Endothelial cell of umbilical vein (primary cell): ENCODE measurements at places on chromosomes 6 and 20. TPM values are rescaled to one million over a fixed set of nuclear protein-coding genes. Genes with fewer than 3 reads are reported as not detected.
A peak's percentile ranks its signal among the peaks of the same experiment; 100 is the strongest.

Gene RHAG
- not detected in 2 replicates for total RNA-seq

Gene PAQR8
- total RNA-seq, result 6.0 TPM in 2 replicates

Gene PIM1
- 10.5 and 11.3 TPM in 2 replicates for total RNA-seq

Gene HCRTR2
- not detected in 2 replicates for total RNA-seq

Gene MATN4
- total RNA-seq, result 0.14 TPM in 1 of 2 replicates, not detected in the other

Gene CYP21A2
- total RNA-seq, result 0.22 and 0.32 TPM in 2 replicates

Gene XKR7
- 0.04 TPM in 1 of 2 replicates, not detected in the other for total RNA-seq

Gene LHFPL5
- not detected in 2 replicates for total RNA-seq

Gene CCDC170
- 0.07 and 0.53 TPM in 2 replicates for total RNA-seq

Gene PPP1R3G
- total RNA-seq, result 0.07 and 0.09 TPM in 2 replicates

Gene EFCAB8
- 0.31 and 0.60 TPM in 2 replicates for total RNA-seq

Gene PTK7
- 65.3 and 65.6 TPM in 2 replicates for total RNA-seq

Gene KHDC1L
- total RNA-seq, result not detected in 2 replicates

Gene SEMG1
- total RNA-seq, result not detected in 2 replicates

Gene RAET1L
- total RNA-seq, result not detected in 2 replicates

Gene TNFRSF6B
- total RNA-seq, result 0.69 TPM in 1 of 2 replicates, not detected in the other

Gene PTGIS
- 4.4 and 6.2 TPM in 2 replicates for total RNA-seq

Gene BEND6
- total RNA-seq, result 0.35 and 0.66 TPM in 2 replicates

DNA sequence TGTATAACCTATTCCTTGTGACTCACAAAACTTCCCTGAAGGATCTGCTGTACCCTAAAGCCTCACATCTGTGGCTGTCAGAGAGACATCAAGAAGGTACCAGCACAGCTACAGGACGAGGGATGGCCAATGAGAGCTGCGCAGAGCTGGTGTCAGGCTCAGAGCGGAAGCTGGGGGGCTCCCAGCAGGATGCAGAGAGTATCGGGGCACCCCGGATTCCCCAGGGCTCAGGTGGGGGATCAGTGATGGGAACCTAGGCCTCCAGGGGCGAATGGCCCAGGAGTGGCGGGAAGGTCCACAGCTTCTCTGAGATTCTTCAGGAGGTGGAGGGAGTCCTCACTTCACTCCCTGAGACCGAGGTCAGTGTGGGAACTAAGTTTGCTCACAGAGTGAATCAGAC lies 30.9 kb upstream of the SMOC2 start:
- no peak for DNase-seq

- DNase-seq, result no peak
Measured at GRCh38 chr20:3782597-3782996, 1.3 kb upstream of the SPEF1 start.

GRCh38 chr6:135850882-135851281 lies 619 bp upstream of the PDE7B start:
- no peak for DNase-seq

- DNase-seq, result no peak
Measured at GRCh38 chr20:63173552-63174191, 42.3 kb downstream of the YTHDF1 start.

DNA sequence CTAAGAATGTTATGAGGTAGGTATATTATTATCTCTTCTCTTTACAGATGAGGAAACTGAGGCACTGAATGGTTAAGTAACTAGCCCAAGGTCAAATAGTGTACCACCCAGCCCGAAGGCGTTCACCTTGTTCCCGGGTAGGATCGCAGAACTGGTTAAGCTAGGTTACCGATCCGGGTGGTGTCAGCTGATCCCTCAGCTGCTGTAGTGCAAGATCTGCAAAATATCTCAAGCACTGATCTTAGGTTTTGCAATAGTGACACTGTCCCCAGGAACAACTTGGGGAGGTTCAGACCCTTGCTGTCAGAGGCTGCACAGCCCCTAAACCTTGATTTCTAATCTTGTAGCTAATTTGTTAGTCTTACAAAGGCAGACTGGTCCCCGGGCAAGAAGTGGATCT lies 28.1 kb downstream of the SLC52A3 start:
- no peak for DNase-seq

- no peak for DNase-seq
Measured at GRCh38 chr6:168049706-168050224, 29.2 kb downstream of the FRMD1 start.

DNA sequence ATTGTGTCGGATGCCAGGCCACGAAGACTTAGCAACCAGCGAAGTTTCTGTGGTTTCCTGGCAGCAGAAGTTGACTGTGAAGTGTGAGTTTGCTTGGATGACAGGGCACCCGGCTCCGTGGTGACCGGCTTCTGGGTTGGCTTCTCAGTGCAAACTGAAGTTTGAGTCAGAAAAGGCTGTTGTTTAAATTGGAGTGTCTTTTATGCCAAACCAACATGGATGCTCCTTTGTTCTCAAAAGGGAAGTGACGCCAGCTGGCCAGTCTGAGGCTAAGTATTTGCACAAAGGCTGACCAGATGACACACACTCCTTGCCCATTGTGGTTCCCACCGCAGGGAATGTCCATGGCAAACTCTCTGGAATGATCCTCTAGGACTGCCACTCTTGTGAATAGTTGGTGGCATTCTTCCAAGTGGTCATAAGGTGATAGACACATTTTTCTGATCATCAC lies 164.8 kb upstream of the QKI start:
- no peak for DNase-seq

DNA sequence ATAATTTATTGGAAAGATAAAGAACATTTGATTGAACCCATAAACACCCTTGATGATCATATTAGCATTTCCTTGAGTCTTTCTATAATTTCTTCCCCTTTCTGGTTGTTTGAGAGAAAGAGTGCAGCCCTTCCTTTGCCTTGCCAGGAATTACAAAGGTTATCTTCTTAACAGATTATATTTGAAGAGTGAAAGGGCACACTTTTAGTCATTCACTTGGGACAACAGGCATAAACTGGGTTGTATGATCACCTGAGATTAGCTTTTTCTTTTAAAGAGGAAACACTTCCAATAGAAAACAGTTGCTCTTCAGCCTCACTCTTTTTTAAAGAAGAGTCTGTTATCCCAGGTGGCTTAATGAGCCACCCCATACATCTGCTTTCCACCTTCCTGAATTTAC lies 295.2 kb downstream of the PHF3 start:
- DNase-seq, result no peak

DNA sequence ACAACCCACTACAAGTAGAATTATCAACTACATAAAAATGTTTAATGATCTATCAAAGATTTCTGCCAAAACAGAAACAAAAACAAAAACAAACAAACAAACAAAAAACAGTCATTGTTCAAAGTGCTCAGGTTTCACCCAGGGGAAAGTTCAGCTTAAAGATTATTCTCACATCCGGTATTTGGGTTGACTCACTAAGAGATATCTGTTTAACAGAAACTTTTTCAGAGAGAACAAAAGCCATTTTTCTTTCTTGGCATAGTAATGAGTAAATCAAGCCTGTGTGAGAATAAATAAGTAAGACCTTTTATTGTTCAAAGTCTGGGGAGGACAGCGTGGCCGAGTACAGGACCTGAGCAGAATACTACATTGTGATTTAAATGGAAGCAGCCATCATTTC lies 143.6 kb downstream of the RCAN2 start:
- DNase-seq, result no peak

GRCh38 chr20:13809855-13810254 lies 25.0 kb downstream of the NDUFAF5 start:
- no peak for DNase-seq

DNA sequence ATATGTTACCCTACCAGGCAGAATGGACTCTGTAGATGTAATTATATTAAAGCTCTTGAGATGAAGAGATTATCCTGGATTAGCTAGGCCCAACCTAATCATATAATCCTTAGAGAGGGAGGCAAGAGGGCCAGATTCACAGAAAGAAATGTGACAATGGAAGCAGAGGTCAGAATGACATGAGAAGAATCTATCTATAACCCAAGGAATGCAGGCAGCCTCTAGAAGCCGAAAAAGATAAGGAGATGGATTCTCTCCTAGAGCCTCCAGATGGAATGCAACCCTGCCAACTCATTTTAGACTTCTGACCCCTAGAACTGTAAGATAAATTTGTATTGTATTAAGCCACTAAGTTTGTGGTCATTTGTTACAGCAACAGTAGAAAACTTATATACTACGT lies 12.3 kb downstream of the PXT1 start:
- DNase-seq, result no peak

DNA sequence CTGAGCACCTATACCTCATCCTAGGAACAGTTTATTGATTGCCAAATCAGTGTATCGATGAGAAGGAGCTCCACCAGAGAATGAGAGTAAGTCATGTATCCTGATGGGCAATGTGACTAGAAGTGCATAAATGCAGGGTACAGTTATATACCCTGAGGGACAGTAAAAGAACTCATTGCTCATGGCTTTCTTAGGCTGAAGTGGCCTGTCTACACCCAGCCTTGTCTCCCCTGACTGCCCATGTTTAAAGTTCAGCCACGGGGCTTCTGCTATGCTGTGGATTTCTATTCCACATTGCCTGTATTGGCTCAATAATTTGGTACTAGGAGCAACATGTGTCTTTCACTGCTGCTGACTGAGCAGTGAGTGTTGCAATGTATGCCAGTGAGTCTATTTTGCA lies 400.4 kb upstream of the IMPG1 start:
- no peak for DNase-seq

DNA sequence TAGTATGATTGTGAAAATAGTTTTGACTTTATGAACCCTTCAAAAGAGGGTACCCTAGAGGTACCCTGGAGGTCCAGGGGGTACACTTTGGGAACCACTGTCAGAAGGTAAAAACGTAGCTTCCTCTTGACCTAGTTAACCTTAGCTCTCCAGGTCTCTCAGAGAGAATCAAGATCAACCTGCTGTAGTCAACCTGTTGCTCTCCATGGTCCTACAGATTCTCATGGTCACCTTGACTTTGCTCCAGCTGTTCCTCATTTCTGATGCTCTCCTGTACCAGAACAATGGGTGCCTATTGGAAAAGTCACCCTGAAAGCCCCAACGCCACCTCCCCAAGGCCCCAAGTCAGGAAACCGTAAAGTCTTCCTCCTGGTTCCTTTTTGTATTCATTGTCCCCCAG lies 294.4 kb upstream of the CDH4 start:
- no peak for DNase-seq

DNA sequence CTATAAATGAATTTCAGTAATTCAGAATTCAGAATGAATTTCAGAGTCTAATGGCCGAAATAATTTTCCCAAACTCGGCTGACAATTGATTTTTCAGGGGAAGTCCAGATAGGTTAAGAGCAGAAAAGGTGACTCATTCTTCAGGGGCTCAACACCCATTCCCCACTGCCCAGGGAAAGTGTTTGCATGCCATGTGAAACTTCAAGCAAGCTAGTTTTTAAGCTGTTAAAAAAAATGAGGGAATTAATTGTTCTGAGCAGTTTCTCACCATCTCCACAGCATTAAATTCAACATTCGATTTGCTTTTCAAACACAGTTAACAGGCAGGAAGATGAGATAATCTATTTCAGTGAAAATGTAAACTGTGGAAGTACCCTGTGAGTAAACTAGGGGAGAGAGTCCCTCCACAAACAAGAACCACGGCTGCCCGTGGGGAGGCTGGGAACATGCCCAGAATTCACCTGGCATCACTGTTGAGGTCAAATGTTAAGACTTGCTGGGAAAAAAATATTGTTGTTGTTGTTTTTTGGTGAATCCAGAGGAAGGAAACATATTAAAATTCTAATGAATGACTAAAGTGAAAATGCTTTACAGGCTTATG lies 650.8 kb upstream of the AGPAT4 start:
- DNase-seq, result no peak

DNA sequence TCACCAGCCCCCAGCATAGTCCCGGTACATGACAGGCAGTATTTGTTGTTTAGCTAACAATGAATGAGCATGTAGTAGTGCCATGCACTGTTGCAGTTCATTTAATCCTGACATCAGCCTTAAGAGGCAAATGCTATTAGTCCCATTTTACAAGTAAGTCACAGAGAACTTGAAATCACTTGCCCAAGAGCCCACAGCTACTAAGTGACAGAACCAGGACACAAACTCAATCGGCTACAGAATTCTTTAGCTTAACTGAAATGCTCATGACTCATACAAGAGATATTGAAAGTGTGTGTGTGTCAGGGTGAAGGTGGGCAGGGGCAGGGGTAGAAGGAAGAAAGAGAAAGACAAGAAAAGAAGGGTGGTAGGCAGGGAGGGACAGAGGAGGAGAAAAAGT lies 52.7 kb downstream of the UNC5CL start:
- DNase-seq, result no peak

DNA sequence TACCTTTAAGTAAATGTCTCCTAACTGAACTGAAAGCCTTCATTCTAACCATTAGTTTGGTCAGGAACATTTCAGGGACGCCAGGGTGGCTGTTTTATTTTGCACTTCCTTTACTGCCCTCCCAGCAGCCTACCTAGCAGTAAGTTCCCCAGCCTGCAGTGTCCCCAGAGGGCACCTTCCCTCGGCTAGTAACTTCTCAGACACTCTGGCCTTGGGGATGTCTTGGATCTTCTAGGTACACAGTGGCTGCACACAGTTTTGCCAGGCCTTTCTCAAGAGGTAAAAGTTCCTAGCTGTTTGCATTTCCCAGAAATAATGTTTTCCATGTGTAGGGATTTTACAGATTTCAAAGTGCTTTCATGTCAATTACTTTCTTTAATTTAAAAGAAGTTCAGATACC lies 378 bp upstream of the LAMA2 start:
- DNase-seq, result peak; percentile 2

GRCh38 chr6:22102671-22103070 lies 194.2 kb downstream of the PRL start:
- DNase-seq, result no peak

- no peak for DNase-seq
Measured at GRCh38 chr6:88459189-88459588, 293.0 kb upstream of the CNR1 start.

DNA sequence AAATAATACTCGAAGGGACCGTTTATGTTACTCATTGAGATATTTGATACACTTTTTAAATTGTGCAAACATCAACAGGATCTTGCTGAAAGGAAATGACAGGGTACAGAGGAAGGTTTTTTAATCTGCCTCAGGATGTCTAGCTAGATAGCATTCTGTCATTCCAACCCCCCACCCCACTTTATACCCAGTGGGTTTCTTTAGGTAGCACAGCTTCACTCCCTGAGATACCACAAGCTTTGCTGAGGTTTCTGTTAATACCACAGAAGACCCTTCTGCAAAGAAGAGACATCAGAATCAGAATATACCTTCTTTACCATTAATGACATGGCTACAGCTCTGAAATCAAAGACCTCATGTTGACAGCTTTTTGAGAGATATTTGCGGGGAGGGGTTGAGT lies 1.3 kb downstream of the PHACTR2 start:
- peak; percentile 64 for DNase-seq

GRCh38 chr6:135170849-135171248 lies 10.3 kb upstream of the MYB start:
- DNase-seq, result no peak

- DNase-seq, result no peak
Measured at GRCh38 chr6:26071135-26071534, 16.1 kb upstream of the HFE start.

DNA sequence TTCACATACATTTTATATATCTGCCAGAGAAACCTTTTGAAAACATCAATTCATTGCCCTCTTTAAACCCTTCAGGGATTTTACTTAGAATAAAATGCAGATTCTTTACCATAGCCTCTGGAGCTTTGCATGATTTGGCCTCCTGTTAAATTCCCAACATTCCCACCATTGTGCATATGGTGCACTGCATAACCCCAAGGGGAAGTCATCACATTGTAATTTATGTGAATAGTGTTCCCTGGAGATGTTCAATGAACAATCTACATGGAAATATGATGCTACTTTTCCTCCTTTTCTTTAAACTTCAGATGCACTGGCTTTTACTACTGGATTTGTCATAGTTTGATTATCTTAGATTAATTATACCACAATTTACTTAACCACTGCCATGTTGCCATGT lies 94.7 kb downstream of the PHF3 start:
- DNase-seq, result no peak

GRCh38 chr6:88749849-88750248 lies 213.6 kb downstream of the RNGTT start:
- DNase-seq, result no peak

- DNase-seq, result no peak
Measured at GRCh38 chr20:40582531-40582930, 106.5 kb downstream of the MAFB start.
